Left cardiac atrium (tissue), 4 donors: ENCODE measurements at places on chromosomes 2 and 18. TPM values are rescaled to one million over a fixed set of nuclear protein-coding genes. Genes with fewer than 3 reads are reported as not detected.

DNA sequence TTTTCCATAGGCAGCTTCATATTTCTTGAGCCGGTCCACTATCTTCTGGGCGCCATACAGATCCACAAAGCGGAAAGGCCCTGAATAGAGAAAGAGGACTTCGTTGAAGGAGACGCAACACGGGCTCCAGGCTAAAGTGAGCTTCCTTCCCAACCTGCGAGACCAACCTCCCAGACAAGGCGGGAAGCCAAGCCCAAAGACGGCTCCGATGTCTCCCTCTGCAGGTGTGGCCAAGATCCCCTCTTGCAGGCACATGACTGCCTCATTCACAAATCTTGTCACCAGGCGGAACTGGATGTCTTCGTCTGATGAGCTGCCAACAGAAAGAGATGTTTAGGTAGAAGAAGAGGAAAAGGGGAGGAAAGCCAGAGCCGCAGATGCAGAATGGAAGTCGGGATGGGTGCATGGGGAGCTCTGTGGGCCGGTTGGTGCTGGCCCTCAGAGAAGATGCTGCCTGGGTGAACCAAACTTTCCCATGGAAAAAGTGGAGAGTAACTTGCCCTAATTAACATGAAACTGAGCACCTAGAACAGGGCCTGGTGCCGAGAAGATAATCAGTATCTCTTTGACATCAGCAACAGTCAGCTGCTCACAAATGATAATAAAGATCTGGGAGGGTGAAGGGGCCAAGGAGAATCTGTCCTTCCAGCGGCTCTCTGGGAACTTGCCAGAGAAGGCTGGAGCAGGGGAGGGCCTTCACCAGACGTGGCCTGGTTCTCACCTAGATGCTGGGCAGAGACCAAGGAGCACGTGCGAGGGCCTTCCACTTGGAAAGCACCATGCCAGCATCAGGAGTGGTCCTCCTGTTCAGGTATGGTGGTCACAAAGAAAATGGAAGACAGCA lies 18.6 kb downstream of the GAREM2 start:
- no peak for DNase-seq

DNA sequence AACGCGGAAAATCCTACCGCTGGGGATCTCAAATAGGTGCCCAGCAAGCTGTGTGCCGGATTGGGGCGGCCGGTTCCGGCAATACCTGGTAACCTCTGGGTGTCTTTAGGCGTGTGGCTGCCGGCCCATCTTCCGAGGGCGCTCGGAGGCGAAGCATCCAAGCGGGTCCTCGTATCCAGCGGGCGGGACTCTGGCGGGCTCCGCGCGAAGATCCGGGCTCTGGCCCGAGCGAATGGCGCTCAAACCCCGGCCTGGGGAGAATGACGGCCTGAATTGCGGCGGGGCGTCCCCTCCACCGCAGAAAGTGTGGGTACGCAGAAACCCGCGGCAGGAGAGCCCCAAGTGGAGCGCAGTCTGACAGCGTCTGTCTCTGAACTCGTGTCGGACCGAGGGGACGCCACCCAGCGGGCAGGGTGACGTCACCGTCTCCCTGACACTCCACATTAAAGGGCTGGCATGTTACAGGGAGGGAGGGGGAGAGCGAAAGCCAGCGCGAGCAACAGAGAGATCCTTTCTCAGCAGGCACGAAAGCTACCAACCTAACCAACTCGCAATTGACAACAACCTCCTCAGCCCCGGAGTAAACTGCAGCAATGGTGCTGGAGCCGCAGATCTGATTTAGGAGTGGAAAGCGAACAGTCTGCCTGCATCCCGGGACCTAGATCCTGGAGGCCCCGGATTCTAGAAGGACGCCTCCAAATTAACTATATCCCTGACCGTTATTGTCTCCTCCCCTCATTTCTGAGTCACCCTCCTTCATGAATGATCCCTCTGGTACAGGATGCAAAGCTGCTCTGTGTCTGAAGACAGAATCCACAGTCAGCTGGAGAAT lies at the start of gene SKOR2:
Gene SKOR2 (minus strand): TSS at position 372 of the 832 bp plus-strand sequence. CDS start 2,477 bp downstream, outside the sequence.
- DNase-seq: no peak

The TLX2 gene
- not detected for total RNA-seq

GRCh38 chr2:191854382-191855372 lies 7.8 kb upstream of the CAVIN2 start:
- DNase-seq: no peak

DNA sequence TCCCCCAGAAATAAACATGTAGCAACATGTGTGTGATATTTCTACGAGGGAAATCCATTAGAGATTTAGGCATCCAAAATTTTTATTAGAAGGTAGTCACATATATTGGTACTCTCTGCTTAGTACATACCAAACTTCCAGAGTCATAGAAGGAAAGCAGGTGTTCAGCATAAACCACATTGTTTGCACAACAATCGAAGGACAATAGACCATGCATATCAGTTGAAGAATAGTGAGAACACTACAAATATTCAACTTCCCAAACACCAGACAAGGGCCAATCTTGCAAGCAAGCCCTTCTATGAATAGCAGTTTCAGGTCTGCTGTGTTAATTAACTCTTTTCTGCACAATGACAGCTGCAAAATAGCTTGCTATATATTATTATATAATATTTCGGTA lies 702.2 kb downstream of the ERBB4 start:
- DNase-seq: no peak

DNA sequence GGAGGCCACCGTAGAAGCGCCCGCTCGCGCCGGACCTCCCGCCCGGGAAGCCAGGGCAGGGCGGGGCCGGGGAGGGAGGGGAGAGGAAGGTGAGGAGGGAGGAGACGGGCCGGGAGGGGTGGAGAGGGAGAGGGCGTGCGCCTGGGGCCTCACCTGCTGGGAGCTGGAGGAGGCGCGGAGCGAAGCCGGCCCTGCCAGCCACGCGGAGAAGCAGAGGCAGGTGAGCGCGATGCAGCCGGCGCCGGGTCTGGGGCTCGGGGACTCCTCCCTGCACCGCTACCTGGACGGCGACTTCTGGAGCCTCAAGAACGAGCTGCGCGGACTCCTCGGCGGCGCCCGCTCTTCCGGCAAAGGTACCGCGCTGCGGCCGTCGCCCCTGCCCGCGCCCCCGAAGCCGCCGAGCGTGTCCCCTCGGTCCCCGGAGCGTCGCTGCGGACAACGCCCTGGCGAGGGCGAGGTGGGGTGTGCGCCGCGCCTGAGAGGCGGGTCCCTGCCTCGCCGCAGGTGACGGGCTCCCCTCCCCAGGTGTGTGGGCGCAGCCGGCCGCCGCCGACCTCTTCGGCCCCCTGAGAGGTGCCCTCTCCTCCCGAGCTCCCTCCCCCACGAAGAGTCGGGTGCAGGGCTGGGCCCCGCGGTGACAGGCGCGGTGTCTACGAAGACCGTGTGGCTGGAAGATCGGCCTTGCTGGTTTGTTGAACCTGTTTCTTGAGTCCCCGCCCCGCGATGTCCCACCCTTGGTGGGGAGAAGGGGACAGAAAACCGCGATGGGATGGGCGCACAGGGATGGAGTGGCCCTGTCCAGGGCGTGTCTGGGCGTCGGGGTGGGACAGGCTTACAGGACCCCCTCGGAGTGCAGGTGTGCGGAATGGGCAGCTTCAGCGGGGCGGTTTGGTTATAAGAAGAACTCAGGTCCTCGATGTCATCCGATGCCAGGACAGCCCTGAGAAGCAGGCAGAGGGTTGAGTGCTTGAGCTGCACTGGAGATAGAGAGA lies at the start of gene ACOXL:
Gene ACOXL (plus strand): TSS at position 152 of the 992 bp plus-strand sequence. CDS start 35,817 bp downstream, outside the sequence.
- DNase-seq: no peak

GRCh38 chr2:41375901-41376300 lies 671.9 kb upstream of the PKDCC start:
- DNase-seq: no peak

DNA sequence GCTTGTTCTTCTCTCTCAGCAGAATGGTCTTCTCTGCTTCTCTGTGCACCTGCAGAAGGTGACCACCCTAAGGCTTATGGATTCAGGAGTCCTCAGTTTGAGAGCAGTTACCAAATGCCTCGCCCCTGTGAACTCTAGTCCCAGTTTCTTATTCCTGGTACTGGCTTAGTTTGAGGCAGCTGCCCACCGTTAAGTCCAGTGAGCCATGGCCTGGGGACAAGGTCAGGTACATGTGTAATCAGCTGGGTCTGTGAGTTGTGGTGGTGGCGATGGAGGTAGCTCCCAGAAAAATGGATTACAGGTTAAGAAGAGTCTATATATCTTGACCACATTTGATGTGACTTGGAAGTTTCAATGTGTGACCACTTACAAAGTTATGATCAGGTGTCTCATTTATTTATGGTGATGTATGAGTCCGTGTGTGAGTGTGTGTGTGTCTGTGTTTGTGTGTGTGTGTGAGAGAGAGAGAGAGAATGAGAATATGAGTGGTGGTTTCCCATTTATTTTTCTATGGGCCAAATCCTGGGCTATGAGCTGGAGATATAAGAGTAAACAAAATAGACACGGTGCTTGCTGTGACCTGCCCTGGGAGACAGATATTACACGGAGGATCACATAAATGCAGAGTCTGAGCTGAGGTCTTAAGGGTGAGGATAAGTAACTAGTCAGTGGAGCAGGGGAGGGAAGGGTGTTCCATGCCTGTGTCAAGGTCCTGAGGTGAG lies 13.0 kb upstream of the IL1RN start:
- no peak for DNase-seq

GRCh38 chr2:194739217-194739616 lies 917.8 kb upstream of the SLC39A10 start:
- no peak for DNase-seq

DNA sequence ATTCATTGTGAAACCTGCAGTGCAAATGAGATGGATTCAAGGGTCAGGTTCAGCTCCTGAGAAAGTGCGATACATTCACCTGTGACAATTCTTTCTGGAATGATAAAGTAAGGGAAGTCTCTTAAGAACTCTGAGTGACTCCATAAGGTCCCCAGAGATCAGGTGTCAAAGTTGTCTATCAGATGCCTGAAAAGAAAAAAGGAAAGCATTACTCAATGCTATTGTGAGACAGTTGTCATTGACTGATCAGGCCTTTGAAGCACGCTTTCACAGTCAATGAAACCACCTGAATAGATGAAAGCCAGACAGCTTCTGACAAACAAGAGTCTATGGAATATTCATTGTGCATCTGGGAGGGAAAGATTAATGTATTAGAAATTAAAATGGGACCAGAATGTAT lies 252.7 kb upstream of the GALNT5 start:
- no peak for DNase-seq

The MAP3K19 gene
- not detected for total RNA-seq

- DNase-seq: no peak
Observed at GRCh38 chr2:205030695-205031094, 485.4 kb downstream of the PARD3B start.

The AQP12B gene
- not detected for total RNA-seq

DNA sequence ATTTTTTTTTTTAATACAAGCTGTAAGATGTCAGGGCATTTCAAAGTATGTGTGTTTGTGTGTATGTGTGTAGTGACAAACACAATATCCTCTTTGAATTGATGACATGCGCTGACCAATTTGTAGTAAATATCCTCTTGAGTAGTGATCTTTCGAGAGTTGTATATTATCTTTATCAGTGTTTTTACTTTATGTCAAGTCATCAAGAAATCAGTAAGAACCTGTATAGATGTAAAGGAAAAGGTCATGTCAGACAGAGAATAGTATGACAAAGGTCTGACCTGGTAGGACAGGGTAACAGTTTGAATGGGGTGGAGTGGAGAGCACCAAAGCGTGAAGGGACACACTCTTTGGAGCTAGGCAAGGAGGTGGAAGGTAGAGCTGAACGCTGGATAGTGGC lies 1931.4 kb upstream of the CELF4 start:
- no peak for DNase-seq
